Stimulated activated CD4-positive, alpha-beta T cell treated with anti-CD3 and anti-CD28 coated beads, Interleukin-15, amount 100 ng/mL, for 1 hour (primary cell): ENCODE measurements at places on chromosomes 2 and 18.

DNA sequence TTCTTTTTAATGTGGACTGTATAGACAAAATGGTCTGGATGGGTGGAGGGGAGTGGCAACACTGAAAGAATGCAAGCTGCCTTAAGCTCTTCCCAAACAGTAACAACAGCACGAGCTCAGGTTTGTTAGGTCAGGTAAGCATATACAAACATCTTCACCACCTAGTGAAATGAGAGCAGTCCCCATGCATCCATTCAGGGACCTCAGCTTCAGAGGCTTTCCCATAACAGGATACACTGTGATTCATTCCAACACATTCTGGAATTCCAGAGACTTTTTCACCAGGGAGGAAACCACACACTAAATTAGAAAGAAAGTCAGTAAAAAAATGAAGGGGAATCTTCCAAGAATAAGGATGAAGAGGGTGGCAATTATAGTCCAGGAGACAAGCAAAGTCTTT is 50.4 kb upstream of the BZW1 start:
- no peak for DNase-seq

DNA sequence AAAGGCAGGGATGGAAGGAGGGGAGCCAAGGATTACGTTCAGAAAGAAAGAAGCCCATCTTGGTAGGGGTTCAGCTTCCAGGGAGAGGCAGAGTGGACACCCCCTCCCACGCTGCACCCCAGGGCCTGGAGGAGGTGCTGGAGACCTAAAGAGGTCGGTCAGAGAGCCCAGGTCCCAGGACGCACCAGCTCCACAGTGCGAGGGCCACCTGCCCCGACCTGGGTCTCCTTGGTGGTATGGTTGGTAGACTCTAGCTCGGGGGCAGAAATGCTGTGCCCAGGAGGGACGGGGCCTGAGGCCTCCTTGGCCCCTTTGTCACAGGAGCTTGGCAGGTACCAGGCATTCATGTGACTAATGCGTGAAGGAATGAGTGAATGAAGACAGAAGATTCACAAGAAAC is 87.1 kb upstream of the RAB6C start:
- DNase-seq, result no peak

DNA sequence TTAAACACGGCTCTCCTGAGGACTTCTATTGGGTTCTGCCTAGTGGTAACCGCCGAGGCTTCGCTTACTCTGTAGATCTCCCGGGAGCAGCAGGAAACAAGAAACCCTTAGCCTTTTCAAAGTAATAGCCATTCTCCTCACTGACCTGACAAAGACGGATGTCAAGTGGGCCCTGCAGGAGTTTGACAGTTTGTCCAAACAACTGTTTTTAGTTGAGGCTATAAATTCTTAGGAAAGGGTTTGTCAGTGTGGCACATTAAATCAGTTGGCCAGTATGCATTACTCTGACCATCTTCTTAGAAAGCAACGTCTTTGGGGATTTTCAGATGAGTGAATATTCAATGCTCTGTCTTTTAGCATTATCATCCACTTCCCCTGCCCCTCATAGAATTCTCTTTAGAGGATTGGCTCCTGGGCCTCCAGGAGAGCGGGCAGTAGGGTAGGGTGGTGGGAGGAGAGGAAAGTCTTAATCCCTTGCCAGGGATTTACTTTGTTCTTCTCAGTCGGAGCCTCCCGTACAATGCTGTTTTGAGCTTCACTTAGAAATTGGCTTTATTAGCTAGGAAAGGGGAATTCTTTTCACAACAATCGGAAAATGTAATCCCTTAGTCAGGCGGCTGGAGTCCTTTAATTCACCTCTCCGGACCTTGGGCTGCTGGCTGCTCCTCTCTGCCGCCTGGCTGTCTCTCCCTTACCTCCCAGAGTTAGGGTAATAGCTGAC is 13.3 kb upstream of the C18orf32 start:
- DNase-seq, result no peak

DNA sequence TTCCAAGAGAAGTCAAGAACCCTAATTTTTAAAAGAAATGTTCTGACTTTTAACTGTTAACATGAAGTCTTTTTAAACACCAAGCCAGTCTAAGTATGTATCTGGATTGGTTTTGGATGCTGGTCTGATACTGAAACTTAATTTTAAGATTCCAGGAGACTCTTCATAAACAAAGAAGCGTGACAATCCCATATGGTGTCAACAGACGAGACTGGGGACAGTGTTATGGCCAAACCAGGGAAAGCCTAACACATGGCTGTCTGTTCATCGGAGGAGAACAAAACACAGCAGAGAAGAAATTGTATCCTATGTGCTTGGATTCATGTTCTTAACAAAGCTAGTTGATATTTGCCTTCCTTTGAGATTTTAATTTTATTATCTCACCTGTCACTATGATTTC is 80.5 kb upstream of the UPP2 start:
- no peak for DNase-seq

DNA sequence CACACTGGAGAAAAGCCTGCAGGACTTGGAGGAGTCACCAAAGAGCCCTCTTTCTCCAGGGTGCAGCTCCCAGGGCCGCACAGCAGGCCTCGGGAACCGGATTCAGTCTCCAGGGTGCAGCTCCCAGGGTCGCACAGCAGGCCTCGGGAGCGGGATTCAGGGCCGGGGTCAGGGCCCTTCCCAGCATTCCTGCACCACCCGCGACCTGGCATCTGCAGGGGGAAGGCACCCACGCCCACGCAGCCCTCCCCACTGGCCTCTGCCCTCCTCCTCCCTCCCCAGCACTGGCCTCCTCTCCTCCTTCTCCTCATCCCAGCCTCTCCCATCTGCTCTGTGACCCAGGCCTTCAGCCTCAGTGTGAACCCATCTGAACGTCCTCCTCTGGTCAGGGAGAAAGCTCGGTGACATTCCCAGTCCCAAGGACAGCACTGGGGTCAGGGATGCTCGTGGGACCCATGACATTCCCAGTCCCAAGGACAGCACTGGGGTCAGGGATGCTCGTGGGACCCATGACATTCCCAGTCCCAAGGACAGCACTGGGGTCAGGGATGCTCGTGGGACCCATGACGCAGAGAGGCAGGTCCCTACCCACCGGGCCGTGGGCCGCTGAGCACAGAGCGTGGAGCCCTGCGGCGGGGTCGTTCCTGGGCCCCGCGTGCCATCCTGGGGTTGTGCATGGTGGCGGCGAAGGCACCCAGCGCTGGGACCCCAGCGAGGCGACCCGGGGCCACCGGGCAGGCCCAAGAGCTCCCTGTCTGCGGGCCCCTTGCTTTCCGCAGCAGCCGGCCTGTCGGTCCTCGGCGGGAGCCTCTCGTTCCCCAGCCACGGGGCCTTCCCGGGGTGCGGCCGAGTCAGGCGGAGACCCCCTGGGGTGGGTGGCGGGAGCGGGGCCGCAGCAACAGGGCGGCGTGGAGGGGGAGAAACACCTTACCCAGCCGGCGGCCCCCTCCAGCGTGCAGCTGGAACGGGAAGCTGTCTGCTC is 550.2 kb upstream of the SALL3 start:
- no peak for DNase-seq
